ENCODE measurements at places on chromosomes 5 and 9.

- DNase-seq, result no peak
These were observed 124.5 kb downstream of the ASTN2 start for GRCh38 chr9:117290306-117290840.

GRCh38 chr5:114415760-114416159, 53.9 kb downstream of the KCNN2 start:
- no peak for DNase-seq

GRCh38 chr9:36833954-36834353, 200.1 kb downstream of the PAX5 start:
- DNase-seq, result no peak

DNA sequence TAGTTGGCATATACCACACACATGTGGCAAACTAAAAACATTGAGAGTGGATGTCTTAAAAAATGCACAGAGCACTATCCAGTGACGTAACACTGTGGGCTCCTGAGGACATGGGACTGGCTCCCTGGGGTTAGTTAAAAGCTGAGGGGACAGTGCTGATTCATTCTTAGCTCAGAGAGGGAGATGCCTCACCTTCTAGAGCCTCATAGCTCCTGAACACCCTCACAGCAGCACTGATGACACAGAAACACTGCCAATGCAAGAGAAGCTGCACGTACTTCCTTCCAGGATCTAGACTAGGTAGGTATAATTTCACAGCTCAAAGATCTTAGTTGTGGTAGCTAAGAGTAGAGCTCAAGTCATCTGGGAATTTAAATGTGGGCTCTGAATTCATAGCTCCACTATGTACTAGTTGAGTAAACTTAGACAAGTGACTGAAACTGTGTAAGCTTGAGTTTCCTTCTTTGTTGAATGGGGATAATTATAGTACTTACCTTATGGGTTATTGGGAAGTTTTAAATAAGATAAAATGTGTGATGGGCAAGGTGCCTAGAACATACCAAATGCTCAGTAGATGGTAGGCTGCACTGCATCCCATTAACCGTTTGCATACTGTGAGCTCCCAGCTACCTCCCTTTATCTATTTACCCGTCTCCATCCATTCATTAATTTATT, 279.9 kb downstream of the ASTN2 start:
- no peak for DNase-seq

- peak; percentile 77 for DNase-seq
These were observed 250.0 kb downstream of the NR3C1 start for GRCh38 chr5:143153332-143154119.

DNA sequence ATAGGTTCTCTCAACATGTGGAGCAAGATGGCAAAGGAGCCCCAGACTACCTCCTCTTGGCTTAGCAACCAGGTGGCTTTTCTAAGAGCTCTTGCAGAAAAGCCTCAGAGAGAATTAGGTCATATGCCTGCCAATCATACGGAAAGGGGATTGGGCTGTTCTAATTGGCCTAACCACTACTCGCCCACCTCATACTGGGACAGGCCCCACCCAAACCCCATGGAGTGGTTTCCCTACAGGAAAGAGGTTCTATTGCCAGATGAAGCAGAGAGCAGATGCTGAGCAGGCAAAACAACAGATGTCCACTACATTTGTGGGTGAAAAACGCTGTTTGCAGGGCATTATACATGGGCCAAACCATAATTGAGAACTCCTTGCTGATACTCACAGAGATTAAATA, 29.0 kb downstream of the ABLIM3 start:
- no peak for DNase-seq

DNA sequence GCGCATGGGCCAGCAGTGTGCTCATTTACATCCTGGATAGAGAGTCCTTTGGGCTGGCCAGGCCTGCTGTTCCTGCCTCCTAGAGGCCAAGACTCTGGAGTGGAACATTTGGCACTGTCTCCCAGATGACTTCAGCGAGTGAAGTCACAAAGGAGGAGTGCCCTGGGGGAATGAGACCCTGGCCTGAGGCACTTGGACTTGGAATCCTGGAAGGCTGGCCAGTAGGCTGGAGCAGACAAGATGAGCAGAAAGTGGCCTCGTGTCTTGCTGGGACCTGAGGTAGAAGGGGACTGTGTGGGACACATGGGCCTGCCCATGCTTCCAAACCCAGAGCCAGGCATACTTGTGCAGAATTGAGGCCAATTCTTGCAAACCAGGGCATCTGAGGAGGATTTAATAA, at the start of gene TSSK1B:
Gene TSSK1B (minus strand): TSS at position 101 of the 400 bp plus-strand sequence. CDS start 150 bp downstream, outside the sequence.
- DNase-seq, result no peak

GRCh38 chr9:70170151-70170790, 88.5 kb upstream of the SMC5 start:
- DNase-seq, result peak; percentile 18

- no peak for DNase-seq
These were observed 813.9 kb upstream of the CDH10 start for GRCh38 chr5:25458628-25459027.
